Right renal pelvis (tissue), 4 donors: ENCODE measurements at places on chromosomes 4 and X.

- DNase-seq = no peak
Measured at GRCh38 chrX:150773634-150774033, 80.4 kb downstream of the MTMR1 start.

GRCh38 chr4:124943938-124944337 lies 231.4 kb upstream of the ANKRD50 start:
- no peak for DNase-seq

DNA sequence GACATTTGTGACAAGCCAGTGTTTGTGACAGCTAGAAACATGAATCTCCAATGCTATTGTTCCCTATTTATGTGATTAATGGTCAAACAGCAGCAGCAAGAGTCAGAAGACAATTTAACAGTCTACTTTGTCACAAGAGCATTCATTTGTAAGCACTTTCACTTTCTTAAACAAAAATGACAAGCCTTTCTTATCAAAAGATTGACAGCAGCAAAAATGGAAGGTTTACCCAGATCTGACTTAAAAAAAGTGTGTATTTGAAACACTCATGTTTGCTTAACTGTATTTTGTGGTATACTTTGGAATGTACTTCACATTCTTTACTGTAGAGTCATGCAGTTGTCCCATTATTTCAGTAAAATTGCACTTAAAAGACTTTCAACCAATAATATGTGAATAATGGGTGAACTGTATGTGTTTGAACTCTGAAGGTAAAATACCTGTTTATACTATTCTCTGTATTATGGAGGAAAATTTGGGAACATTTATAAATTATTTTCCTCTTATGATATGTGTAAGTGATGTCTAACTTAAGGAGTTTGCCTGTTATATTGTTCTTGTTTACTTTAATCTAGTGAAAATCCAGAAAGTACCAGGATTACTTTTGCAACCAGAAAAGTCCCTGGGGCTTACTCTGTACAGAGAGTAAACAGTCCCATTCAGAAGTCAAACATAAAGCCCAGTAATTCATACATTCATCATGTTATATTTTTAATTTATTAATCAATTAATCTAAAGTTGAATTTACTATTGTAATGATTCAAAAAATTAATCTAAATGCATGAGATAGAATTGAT lies 314.9 kb upstream of the TRAM1L1 start:
- DNase-seq = no peak

- DNase-seq = no peak
Measured at GRCh38 chr4:64893205-64893604, 484.0 kb upstream of the TECRL start.

DNA sequence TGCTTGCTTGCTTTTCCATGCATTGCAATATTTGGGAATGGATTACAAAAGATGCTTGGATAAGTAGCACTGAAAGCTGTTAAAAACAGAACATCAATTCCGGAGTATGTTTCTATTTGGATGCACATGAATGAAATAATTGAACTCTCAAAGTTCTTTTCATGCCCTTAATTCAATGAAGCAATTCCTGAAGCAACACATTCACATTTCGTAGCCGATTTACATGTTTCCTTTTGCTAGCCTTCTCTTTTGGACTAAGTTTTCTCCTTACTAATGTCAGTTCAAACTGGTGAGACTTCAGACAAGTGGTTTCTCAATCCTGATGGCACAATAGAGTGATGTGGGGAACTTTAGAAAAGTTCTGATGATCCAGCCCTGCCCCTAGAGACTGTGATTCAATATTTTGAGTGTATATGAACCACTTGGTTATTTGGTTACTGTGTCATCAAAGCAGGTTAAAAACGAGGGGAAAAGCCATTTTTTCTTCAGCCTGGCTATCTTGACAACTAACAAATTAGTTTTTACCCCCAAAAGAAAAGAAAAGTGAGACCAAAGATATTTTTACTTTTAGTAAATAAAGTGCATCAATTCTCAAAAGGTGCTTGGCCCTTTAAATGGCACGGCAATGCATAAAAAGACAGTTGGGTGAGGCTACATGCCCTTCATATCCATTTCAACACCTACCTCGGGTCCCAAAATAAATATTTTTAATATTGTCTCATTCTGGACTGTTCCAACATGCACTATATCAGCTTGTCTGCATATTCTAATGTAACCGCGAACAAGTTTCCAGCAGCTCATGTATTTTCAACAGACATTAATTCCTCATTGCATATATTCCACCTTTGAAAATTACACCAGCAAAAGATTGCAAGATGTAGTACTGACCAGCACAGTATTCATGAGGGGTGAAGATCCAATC lies 90.1 kb upstream of the RPL34 start:
- DNase-seq = no peak

- DNase-seq = no peak
Measured at GRCh38 chrX:131801911-131802310, 221.2 kb upstream of the STK26 start.
